Type B pancreatic cell (in vitro differentiated cells): ENCODE measurements at places on chromosomes 6 and 20. TPM values are rescaled to one million over a fixed set of nuclear protein-coding genes. Genes with fewer than 3 reads are reported as not detected.
A peak's percentile ranks its signal among the peaks of the same experiment; 100 is the strongest.

The C6orf141 gene
- total RNA-seq = 9.5 and 19.2 TPM in 2 replicates

The SFTA2 gene
- 2.7 and 3.6 TPM in 2 replicates for total RNA-seq

GRCh38 chr20:19765913-19766312 is 7.9 kb downstream of the RIN2 start:
- peak; percentile 36 for DNase-seq

- DNase-seq = no peak
Measured at GRCh38 chr20:12581644-12582289, 427.0 kb upstream of the SPTLC3 start.

- no peak for DNase-seq
Measured at GRCh38 chr6:37623666-37624065, 74.0 kb downstream of the MDGA1 start.

GRCh38 chr6:146916435-146917025 is 287.7 kb upstream of the STXBP5 start:
- no peak for DNase-seq

DNA sequence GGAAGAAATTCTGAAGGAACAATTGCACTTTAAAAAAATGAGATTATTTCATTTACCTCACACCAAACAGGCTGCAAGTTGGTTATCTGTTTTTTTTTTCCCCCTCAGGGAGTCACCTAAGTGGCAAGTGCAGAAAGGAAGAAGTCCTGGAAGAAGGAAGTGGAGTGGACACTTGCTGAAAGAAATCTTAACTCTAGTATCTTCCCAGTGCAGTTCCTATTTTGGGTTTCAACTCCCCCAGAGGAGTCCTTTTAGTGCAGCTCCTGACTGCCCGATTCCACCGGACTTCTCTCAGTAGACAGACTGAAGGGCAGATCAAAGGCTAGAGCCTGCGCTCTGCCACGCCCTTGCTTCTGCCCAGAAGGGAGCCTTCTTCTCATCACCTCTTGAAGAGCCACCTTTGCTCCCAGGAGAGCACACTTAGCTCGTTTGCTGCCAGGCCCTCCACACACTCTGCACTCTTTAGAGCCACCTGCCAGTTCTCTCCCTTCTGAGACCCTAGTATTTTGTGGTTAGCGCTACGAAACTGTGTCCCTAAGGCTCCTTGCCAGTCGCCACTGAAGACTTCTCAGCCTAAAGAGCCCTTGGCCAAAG is 4.9 kb downstream of the MTCL3 start:
- no peak for DNase-seq

- no peak for DNase-seq
Measured at GRCh38 chr20:20277894-20278335, 90.0 kb upstream of the INSM1 start.

- DNase-seq = no peak
Measured at GRCh38 chr6:299104-299980, 7.1 kb downstream of the DUSP22 start.
